ENCODE measurements at places on chromosomes 5 and 9. TPM values are rescaled to one million over a fixed set of nuclear protein-coding genes. Genes with fewer than 3 reads are reported as not detected.
A peak's percentile ranks its signal among the peaks of the same experiment; 100 is the strongest.

GRCh38 chr9:119556129-119556875 lies 187.1 kb upstream of the BRINP1 start:
- H3K27ac ChIP-seq: no peak overlapping the region
- no peaks in the 10 kb centered on the region for H3K36me3 ChIP-seq
- peak; percentile 5 for DNase-seq
- H3K4me3 ChIP-seq: no peak overlapping the region

DNA sequence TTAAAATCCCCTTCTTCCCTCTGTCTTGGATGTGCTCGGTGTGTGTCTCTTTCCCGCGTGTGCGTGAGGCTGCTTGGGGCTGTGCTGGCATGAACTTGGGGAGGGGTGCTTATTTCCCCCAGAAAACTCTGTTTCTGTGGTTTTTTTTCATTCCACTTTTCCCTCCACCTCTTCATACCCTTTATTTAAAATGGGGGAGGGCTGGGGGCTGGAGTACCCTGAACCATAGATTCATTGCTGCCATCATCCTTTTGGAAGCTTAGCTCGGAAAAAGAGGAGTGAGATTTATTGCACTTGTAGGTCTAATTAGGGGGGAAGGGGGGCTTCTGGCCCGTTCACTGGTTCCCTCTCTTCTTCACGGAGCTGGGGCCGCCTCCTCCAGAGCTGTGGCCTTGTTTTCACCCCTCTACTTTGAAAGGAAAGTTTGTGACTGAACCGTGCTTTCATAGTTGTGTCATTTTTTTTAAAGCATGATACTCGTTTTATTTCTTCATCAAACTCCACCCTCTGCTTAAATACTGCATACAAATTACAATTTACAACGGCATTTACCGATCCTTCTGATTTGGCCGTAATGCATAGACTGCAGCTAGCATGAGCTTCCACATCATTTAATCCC lies 2.9 kb downstream of the NR2F1 start:
- no peak for DNase-seq
- peaks cover 74% of the 10 kb centered on the region for H3K27me3 ChIP-seq
- H3K4me3 ChIP-seq: no peak overlapping the region
- H3K36me3 ChIP-seq: no peaks in the 10 kb centered on the region
- peaks cover 30% of the 10 kb centered on the region for H3K4me1 ChIP-seq

DNA sequence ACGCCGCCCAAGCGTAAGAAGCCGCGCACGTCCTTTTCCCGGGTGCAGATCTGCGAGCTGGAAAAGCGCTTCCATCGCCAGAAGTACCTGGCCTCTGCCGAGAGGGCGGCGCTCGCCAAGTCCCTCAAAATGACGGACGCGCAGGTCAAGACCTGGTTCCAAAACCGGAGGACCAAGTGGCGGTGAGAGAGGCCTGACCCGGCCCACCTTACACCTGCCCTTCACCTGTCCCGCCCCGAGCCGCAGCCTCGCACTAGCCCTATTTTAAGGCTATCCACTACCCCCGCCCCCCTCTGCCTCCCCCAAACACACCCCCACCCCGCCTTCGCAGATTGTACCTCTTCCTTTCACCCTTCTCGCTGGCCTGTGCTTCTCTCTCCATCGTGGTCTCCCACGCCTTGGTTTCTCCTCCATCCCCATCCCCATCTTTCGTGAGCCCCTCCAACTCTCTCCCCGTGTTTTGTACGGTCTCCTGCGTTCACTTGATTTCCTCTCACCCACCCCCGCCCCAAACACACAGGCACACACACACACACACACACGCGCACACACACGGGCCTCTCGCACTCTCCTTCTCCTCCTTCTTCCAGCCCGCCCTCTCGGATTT lies 1.3 kb downstream of the TLX3 start:
- H3K36me3 ChIP-seq: no peaks in the 10 kb centered on the region
- H3K4me1 ChIP-seq: no peaks in the 10 kb centered on the region
- H3K4me3 ChIP-seq: no peak overlapping the region
- peaks cover 26% of the 10 kb centered on the region for H3K27me3 ChIP-seq

DNA sequence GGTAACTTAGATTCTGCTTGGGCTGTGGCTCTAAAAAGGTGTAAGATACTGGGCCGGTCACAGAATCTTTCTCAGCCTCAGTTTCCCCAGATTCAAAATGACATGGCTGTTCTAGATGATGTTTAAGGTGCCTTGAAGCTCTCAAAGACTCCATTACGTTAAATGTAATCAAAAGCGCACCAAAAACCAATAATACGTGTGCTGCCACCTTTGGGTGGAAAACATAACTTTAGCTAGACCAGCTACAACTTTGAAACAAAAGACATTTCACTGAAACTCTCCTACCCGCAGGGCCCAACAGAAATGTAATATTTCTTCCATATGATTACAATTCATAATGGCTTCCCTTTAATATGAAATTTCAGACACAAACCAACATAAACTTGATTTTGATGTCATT lies 35.0 kb upstream of the PCSK5 start:
- no peaks in the 10 kb centered on the region for H3K36me3 ChIP-seq
- H3K27me3 ChIP-seq: no peaks in the 10 kb centered on the region
- no peak overlapping the region for H3K4me3 ChIP-seq
- H3K4me1 ChIP-seq: no peaks in the 10 kb centered on the region
- no peak for DNase-seq

- no peaks in the 10 kb centered on the region for H3K36me3 ChIP-seq
- no peak overlapping the region for H3K27ac ChIP-seq
- no peaks in the 10 kb centered on the region for H3K27me3 ChIP-seq
These were observed 98.2 kb upstream of the RIOK2 start for GRCh38 chr5:97281257-97281656.

DNA sequence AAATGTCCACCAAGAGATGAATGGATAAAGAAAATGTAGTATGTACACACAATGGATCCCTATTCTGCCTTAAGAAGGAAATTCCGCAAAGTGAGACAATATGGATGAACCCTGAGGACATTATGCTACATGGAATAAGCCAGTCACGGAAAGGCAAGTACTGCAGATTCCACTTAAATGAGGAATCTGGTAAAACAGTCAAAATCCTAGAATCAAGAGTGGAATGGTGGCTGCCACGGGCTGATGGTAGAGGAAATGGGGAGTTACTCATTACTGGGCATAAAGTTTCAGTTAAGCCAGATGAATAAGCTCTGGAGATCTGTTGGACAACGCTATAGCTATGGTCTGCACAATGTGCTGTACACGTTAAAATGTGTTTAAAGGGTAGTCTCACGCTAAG lies 47.2 kb downstream of the STK10 start:
- no peaks in the 10 kb centered on the region for H3K27me3 ChIP-seq
- no peak overlapping the region for H3K4me3 ChIP-seq
- H3K27ac ChIP-seq: no peak overlapping the region

GRCh38 chr9:86434039-86434726 lies 80.0 kb upstream of the TUT7 start:
- H3K36me3 ChIP-seq: no peaks in the 10 kb centered on the region
- no peak overlapping the region for H3K4me3 ChIP-seq
- H3K4me1 ChIP-seq: no peaks in the 10 kb centered on the region
- DNase-seq: peak; percentile 35

- no peaks in the 10 kb centered on the region for H3K4me1 ChIP-seq
- no peak overlapping the region for H3K4me3 ChIP-seq
- H3K27ac ChIP-seq: no peak overlapping the region
These were observed 113.6 kb upstream of the TSLP start for GRCh38 chr5:110957934-110958333.

- H3K27me3 ChIP-seq: no peaks in the 10 kb centered on the region
- H3K4me1 ChIP-seq: no peaks in the 10 kb centered on the region
- H3K36me3 ChIP-seq: no peaks in the 10 kb centered on the region
- no peak overlapping the region for H3K4me3 ChIP-seq
These were observed 69.4 kb downstream of the APBA1 start for GRCh38 chr9:69602773-69603172.

- no peak overlapping the region for H3K27ac ChIP-seq
- H3K4me1 ChIP-seq: no peaks in the 10 kb centered on the region
- no peaks in the 10 kb centered on the region for H3K36me3 ChIP-seq
- DNase-seq: no peak
- H3K27me3 ChIP-seq: no peaks in the 10 kb centered on the region
These were observed 69.5 kb downstream of the SFXN1 start for GRCh38 chr5:175547842-175548241.

- no peaks in the 10 kb centered on the region for H3K27me3 ChIP-seq
- H3K36me3 ChIP-seq: no peaks in the 10 kb centered on the region
- no peak overlapping the region for H3K4me3 ChIP-seq
- H3K4me1 ChIP-seq: peaks cover 13% of the 10 kb centered on the region
These were observed 1.5 kb upstream of the DNM1 start for GRCh38 chr9:128201441-128202369.

- no peak overlapping the region for H3K4me3 ChIP-seq
- no peaks in the 10 kb centered on the region for H3K36me3 ChIP-seq
- H3K27me3 ChIP-seq: peaks cover 3% of the 10 kb centered on the region
- no peak for DNase-seq
- H3K27ac ChIP-seq: no peak overlapping the region
These were observed 198.9 kb downstream of the ENC1 start for GRCh38 chr5:74441616-74442015.

GRCh38 chr9:114276908-114277821 lies 45.7 kb upstream of the ORM1 start:
- H3K36me3 ChIP-seq: no peaks in the 10 kb centered on the region
- no peak overlapping the region for H3K4me3 ChIP-seq
- H3K4me1 ChIP-seq: no peaks in the 10 kb centered on the region

GRCh38 chr5:76622973-76623596 lies at the start of gene F2RL2:
Gene F2RL2, minus strand, starts transcription at chr5:76623403. Its CDS starts 173 bp downstream, at chr5:76623230.
- no peak within 1 kb of the TSS for H3K27ac ChIP-seq
- no peak for DNase-seq
- no peaks in the 10 kb centered on the region for H3K4me1 ChIP-seq
- no peaks in the 10 kb centered on the region for H3K27me3 ChIP-seq

GRCh38 chr5:109413458-109413857 lies 3.7 kb upstream of the PJA2 start:
- H3K36me3 ChIP-seq: no peaks in the 10 kb centered on the region
- DNase-seq: no peak
- no peak overlapping the region for H3K27ac ChIP-seq
- H3K4me3 ChIP-seq: no peak overlapping the region
- peaks cover 15% of the 10 kb centered on the region for H3K4me1 ChIP-seq
- no peaks in the 10 kb centered on the region for H3K27me3 ChIP-seq

- no peaks in the 10 kb centered on the region for H3K36me3 ChIP-seq
- DNase-seq: no peak
- H3K27me3 ChIP-seq: no peaks in the 10 kb centered on the region
These were observed 338.2 kb downstream of the NFIB start for GRCh38 chr9:13975611-13976290.

- no peaks in the 10 kb centered on the region for H3K36me3 ChIP-seq
- no peaks in the 10 kb centered on the region for H3K27me3 ChIP-seq
- H3K4me1 ChIP-seq: peaks cover 7% of the 10 kb centered on the region
- no peak for DNase-seq
These were observed 45.7 kb downstream of the SCAMP1 start for GRCh38 chr5:78405829-78406750.

DNA sequence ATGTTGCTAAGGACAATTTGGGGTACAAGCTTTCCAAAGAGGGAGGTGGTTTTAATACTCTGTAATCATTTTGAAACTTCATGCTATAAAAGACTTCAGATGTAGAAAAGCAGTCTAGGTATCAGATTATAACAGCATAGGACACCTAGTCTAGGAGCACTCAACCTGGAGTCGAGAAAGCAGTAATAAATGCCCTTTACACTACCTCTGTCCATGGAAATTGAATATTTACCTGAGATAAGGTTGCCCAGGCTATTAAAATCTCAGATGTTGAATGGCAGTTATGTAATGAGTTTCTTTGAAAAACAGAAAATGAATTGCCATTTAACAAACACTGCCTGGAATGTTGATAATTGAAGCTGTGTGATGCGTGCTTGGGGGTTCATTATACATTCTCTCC lies 561.8 kb upstream of the DMAC1 start:
- H3K27me3 ChIP-seq: no peaks in the 10 kb centered on the region
- no peak overlapping the region for H3K27ac ChIP-seq
- no peak for DNase-seq
- no peaks in the 10 kb centered on the region for H3K36me3 ChIP-seq

DNA sequence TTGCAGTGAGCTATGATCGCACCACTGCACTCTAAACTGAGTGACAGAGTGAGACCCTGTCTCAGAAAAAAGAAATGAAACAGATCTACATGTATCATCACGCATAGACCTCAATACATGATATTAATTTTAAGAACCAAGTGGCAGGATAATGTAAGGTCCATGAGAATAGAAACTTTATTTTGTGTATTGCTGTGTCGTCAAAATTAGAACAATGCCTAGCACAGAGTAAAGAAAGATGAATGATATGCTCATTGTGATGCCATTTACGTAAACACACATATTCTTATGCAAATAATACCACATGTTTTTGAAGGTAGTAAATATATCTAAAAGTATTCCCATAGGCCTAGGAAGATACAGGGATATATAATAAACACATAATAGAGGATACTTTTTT lies 3.6 kb upstream of the UIMC1 start:
- no peak overlapping the region for H3K27ac ChIP-seq
- no peaks in the 10 kb centered on the region for H3K36me3 ChIP-seq
- H3K27me3 ChIP-seq: no peaks in the 10 kb centered on the region
- H3K4me1 ChIP-seq: peaks cover 5% of the 10 kb centered on the region

GRCh38 chr9:20512106-20512505 lies 110.2 kb downstream of the MLLT3 start:
- H3K27ac ChIP-seq: no peak overlapping the region
- peaks cover 55% of the 10 kb centered on the region for H3K4me1 ChIP-seq
- DNase-seq: no peak
- no peak overlapping the region for H3K4me3 ChIP-seq
- no peaks in the 10 kb centered on the region for H3K36me3 ChIP-seq

GRCh38 chr9:132638240-132638639 lies 31.5 kb downstream of the DDX31 start:
- DNase-seq: no peak
- no peaks in the 10 kb centered on the region for H3K4me1 ChIP-seq
- no peak overlapping the region for H3K27ac ChIP-seq

DNA sequence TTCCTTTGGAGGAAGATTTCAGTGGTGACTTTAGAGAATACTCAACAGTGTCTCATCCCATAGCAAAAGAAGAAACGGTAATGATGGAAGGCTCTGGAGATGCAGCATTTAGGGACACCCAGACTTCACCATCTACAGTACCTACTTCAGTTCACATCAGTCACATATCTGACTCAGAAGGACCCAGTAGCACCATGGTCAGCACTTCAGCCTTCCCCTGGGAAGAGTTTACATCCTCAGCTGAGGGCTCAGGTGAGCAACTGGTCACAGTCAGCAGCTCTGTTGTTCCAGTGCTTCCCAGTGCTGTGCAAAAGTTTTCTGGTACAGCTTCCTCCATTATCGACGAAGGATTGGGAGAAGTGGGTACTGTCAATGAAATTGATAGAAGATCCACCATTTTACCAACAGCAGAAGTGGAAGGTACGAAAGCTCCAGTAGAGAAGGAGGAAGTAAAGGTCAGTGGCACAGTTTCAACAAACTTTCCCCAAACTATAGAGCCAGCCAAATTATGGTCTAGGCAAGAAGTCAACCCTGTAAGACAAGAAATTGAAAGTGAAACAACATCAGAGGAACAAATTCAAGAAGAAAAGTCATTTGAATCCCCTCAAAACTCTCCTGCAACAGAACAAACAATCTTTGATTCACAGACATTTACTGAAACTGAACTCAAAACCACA lies 67.4 kb downstream of the VCAN start:
- no peaks in the 10 kb centered on the region for H3K27me3 ChIP-seq
- H3K4me3 ChIP-seq: no peak overlapping the region
- DNase-seq: no peak
- H3K36me3 ChIP-seq: no peaks in the 10 kb centered on the region

ZFAND5 gene
- 148 TPM for total RNA-seq

SPATA31A3 gene
- not detected for total RNA-seq

HARS2 gene
- total RNA-seq: 67.5 TPM

TMEM232 gene
- 1.7 TPM for total RNA-seq

FOXI1 gene
- total RNA-seq: not detected

SIT1 gene
- 70.2 TPM for total RNA-seq

NSMF gene
- 18.3 TPM for total RNA-seq

SPINK5 gene
- not detected for total RNA-seq
